Panc1 (cell line): ENCODE measurements at places on chromosomes 16 and 17. TPM values are rescaled to one million over a fixed set of nuclear protein-coding genes. Genes with fewer than 3 reads are reported as not detected.

The GINS3 gene
- 7.6 TPM for total RNA-seq

- DNase-seq, result no peak
These were observed 46.1 kb downstream of the PRMT7 start for GRCh38 chr16:68356919-68357286.

The TBC1D28 gene
- not detected for total RNA-seq

GRCh38 chr17:65535777-65536572, 25.5 kb downstream of the AXIN2 start:
- DNase-seq, result no peak

The MYH1 gene
- total RNA-seq, result not detected

- DNase-seq, result no peak
These were observed 7.1 kb upstream of the CMTM4 start for GRCh38 chr16:66703406-66704215.

DNA sequence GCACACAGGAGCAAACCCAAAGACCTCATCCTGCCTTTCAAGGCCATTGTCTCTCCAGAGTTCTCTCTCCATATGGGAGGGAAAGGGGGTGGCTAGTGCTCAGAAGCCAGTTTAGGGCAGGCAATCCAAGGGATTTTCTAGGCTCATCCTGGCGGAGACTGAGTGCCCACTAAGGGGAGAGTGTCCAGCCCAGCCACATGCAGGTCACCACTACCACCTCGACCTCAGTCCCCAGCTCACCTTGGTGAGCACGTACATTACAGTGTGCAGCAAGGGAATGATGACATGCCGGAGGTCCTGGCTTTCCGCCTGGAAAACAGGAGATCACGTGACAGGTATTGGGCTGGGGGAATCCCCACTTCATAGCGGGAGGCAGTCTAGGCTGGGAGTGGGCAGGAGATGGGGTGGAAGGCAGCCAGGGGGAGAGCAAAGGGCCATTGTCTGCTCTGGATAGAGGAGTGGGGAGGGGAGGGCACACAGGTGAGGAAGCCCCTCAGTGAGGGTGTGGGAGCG, 29.9 kb downstream of the PIK3R6 start:
- DNase-seq, result no peak

DNA sequence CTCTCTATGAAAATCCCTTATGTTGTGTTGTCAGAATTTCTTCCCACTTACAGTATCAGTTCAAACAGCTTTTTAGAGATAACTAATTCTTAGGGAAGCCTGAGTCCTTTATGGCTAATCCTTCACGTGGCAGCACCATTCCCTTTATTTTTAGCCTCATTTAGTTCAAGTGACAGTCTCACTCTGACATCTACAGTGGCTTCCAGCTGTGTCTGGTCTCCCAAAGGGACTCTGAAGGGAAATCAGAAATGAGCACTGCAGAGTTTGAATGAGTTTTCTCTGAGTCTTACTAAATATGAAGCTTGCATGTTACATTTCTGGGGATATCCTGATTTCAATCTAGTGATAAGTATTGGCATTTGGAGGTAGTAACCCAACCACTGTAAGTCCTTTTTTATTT, 1104.1 kb downstream of the CDH11 start:
- DNase-seq, result no peak

DNA sequence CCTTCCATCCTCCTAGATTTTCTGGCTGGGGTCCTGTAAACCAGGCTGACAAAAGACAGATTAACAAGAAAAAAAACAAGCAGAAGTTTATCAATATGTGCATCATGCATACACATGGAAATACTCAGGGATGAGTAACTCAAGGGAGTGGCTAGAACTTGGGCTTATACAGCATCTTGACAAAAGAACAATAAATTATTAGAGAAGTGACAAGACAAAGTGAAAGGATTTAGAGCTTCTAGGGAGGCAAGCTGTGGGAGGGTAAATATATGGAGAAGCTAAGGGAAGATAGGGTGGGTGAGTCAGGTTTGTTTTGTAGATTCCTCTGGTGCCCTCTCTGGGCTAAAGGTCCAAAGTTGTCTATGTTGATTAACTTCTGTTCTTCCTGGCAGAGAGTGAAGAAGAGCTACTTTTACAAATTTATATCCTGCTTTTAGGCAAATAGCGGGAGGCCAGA, 48.0 kb upstream of the NDRG4 start:
- peak; percentile 52 for DNase-seq

DNA sequence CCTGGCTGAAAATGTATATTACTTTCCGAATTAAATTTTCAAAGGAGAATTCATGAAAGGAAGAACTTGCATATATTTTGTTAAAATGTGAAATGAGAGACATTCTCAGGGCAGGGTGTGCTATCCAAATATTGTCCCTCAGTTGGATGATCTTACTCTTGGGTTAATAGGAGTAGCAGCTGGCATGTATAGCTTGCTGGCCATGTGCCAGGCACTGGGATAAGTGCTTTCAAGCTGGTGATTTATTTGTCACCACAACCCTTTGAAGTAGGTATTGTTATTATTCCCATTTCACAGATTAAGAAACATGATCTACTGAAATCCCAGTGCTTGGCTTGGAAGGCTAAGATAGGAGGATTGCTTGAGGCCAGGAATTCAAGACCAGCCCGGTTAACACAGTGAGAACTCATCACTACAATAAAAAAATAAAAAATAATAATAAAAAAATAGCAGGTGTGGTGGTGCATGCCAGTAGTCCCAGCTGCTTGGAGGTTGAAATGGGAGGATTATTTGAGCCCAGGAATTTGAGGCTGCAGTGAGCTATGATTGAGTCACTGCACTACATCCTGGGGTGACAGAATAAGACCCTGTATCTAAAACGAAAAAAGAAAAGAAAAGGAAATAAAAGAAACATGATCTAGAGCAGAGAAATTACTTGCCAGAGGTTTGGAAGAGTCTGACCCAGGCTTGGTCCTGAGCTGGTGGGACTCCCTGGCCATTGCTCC, 11.6 kb upstream of the MPHOSPH6 start:
- DNase-seq, result no peak

DNA sequence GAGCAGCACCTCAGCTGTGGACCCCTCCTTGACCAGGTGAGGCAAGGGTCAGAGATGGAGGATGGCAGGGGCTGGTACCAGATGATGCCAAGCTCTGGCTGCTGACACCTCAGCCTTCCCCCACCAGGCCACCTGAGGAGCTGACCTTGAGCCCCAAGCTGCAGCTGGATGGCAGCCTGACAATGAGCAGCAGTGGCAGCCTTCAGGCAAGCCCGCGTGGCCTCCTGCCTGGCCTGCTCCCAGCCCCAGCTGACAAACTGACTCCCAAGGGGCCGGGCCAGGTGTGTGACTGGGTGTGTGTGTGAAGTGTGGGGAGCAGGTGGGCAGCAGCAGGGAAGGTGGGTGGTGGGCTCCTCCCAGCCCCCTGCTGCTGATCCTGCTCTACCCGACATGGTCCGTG, 4.7 kb upstream of the NRN1L start:
- DNase-seq, result no peak

The RNF167 gene
- 95.8 TPM for total RNA-seq

The PHAF1 gene
- total RNA-seq, result 15.7 TPM

DNA sequence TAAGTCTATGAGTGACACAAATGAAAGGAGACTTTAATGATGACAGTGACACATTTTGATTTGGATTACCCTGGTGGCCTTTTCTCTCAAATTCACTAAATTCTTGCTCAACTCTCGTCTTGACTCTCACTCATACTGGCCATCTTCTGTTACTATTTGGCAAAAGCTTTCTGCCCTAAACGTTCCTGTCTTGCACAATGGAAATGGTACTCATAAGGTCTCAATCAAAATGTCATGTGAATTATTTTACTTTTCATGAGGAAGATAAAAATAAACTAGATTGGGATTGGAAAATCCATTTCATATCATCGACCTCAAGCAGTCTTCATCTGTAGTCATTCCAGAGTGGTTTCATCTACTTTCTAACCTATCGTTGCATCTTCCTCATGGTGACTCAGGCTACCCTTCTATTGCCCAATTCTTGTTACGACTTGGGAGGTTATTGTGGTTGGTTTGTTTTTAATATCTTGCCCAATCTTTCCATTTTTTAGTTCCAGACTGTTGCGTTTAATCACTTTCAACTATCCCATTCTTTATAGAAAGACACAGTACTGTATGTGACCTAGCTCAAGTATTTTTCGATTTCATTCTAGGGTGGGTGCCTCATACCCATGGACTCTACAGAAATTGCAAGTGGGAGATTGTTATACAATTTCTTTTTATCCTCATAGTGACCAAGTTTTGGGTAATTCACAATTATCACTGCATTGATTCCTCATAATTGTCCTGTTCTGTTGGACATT, 317.2 kb upstream of the KCNJ16 start:
- no peak for DNase-seq

The PEX12 gene
- total RNA-seq, result 6.6 TPM

DNA sequence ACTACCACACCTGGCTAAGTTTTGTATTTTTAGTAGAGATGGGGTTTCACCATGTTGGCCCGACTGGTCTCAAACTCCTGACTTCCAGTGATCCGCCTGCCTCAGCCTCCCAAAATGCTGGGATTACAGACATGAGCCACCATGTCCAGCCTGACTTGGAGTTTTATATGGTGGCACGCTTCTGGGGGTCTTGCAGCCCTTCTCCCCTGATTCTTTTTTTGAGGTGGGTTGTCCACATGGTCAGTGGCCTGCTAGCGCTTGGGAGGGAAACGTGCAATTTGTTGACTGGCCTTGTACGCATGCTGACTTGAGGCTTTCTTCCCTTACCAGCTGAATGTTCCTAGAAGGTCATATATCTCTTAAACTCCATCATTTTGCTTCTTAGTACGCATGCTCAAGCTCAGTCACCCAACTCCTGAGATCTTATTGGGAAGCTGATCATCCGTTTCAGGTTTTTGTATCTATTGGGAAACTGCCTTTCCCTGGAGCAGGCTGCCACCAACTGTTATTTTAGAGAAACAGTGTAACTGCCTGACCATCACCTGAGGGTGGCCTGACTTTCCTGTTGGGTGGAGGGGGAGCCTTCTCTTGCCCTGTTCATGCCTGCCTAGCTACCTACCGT, 13.7 kb upstream of the LDHD start:
- DNase-seq, result no peak

The HOXB9 gene
- total RNA-seq, result 65.9 TPM

- DNase-seq, result no peak
These were observed 26.5 kb upstream of the ZNF469 start for GRCh38 chr16:88356124-88356726.
